Thoracic aorta (tissue), 2 donors: ENCODE measurements at places on chromosomes 2 and 18.

- DNase-seq, result no peak
These were observed 13.1 kb upstream of the MLPH start for GRCh38 chr2:237473878-237474441.

DNA sequence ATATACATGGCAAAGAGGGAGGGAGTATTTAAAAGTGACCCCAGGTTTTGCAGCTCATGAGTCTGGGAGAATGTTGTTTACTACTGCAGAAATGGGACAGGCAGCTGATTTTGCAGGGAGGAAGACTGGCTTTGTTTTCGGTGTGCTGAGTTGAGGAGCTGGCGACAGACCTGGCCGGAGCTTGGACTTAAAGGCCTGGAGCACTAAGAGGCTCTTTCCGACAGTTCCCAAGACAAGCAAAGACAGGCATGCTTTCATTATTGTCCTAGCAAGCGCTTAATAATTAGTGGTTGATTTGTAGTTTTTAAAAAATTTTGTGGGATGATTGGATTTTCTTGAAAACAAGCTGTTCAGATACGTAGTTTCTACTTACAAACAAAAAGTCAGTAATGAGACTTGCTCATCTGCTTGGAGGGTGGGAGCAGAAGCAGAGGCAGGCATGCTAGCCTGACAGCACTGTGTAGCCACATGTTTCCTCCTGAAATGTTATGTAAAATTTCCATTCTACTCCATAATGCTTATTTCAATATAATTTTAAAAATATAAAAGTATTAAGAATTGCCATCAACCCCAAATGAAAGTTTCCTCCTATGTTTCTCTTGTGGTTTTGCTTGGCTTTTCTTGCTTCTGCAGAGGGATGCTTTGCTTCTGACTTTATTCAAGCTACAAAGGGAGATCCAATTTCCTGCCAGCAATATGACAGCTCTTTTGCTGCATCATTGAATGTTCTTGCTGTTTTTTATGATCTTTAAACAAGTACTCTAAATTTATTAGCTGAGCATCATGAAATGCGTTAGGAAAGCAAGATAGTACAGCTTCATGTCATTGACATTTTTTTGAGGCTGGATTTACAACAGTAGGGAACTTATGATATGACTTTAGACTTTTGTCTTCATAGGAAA, 75.8 kb downstream of the PHLPP1 start:
- DNase-seq, result no peak

GRCh38 chr2:230751062-230751461, 38.4 kb downstream of the CAB39 start:
- DNase-seq, result no peak

GRCh38 chr2:43484323-43484930, 111.4 kb downstream of the THADA start:
- no peak for DNase-seq

DNA sequence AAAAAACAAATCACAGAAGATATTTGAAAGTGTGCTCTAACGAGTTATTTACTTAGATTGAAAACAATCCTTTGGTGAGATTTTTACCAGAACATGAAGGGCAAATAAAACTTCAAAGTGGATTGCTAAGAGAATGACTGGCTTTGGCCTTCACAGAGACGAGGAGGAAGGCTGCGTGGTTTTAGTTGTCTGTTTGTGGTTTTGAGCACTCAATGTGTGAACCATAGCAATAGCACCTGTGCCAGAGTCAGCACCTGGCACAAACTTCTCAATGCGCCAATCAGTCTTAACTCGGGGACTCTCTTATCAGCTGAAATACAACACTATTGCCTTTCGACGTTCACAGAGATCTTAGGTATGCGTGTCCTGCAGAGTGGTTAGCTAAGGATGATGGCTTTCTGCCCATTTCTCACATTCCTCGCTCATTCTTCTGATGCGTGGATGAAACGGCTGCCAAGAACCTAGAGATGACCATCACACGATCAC, 70.0 kb downstream of the MBP start:
- no peak for DNase-seq

DNA sequence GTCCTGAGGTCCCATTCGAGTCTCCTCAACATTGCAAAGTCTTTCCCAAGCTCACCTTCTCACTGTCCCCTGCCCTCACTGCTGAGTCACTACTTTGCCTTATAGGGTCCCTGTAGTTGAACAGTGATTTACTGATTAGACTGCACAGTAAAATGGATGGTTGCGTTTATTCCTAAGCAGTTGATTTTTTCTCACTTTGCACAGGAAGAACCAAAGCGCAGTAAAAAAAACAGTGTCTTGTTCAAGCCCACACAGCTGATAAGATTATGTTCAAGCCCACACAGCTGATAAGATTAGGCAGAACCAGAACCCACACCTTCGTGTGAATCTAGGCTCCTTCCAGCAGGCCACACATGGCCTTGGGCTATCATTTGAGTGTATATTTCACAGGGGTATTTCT, 215.3 kb upstream of the COPS8 start:
- no peak for DNase-seq

GRCh38 chr2:25257032-25257552, 84.6 kb downstream of the DNMT3A start:
- DNase-seq, result no peak

- DNase-seq, result no peak
These were observed 85.3 kb upstream of the RANBP2 start for GRCh38 chr2:108634011-108634410.

DNA sequence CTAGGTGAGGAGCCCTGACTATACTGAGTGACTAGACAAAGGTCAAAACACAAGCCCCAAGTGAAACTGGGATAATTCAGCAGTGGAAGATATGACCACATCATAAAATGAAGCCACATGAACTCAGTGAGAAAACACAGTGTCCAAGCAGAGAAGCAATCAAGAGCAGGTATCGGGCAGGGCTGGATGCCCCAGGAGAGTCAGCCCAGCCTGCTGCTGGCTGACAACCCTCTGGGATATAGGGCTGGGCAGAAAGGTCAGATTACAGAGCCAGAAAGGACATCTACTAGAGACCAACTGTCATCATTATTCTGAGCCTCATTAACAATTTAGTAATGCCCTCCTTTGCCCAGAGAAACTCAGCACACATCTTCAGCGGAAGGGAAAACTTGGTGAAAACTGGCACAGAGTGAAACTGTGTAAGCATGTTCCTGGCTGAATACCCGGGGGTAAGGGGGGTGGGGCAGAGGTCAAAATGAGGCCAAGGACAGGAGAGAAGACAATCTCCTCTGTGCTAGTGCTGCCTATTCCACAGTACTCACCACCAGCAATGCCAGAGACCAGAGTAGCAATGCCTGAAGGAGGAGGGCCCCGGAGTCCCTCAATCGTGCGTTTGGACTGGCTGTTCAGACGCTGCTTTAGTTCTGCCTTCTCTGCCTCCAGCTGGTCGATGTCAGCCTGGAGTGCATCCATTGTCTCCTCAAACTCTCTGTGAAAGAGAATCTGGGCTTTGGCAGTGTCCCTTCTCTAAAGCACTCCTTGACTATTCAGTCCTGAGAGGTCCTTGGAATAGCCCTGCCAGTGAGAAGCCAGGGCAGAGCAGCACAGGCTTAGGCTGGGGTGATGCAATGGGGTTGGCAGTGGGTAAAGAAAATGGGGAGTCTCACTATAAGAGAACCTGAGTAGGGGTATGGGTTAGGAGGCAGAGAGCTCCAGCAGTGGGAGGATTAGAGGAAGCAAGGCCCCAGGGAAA, 15.3 kb downstream of the DCTN1 start:
- DNase-seq, result no peak

DNA sequence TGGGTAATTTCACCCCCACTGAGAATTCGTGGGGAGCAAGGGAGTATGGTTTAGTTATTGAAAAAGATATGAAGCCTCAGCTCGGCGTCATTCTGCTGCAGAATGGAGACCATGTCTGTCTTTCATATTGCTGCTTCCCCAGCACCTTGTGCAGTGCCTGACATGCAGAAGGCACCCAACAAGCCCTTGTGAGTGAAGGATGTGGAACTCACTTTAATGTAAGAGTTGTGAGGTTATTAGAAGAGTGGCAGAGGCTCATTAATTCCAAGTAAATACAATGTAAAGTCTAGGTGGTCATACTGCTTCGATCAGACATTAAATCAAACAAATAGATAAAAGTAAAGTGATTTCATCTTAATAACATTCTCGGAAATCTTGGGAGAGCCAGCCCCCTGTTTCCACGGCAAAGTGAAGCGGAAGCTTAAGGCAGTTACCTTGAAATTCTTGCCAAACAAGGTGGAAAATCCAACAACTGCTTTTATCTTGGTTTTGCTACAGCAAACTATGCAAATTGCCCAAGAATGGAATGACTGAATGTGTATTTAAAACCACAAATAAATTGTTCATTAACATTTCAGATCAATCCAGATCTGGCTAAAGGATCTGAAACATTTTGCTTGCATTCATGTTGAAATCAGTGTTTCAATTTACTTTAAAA, 9.6 kb downstream of the CFAP221 start:
- no peak for DNase-seq

DNA sequence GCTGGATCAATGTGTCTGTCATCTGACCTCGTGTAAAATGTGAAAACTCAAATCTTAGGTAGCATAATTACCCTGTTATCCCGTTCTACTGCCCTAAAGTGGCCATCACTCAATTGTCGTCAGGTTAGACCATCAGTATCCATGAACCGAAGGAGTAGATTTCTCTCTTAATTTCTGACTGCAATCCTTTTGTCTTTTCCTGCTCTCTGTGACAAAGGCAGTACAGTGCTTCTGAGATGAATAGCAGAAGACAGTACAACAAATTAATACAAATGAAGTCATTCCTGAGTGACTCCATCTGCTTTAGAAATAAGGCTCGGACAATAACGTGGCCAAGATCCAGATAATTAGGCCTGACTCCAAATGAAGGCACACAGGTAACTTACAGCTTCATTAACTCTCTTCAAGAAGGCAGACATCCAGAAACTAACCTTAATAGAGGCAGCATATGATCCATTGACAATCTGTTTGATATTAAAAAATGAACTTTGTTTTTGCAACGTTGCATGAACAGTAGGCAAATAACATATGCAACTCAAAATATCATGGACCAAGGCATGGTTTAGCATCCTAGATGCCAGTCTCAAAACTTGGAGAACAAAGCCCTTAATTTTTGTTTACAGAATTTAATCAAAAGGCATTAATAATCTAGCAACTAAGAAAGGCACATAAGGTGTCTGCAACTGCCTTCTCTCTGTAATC, 96.7 kb upstream of the CDH20 start:
- no peak for DNase-seq

GRCh38 chr2:128491692-128492244, 173.1 kb upstream of the HS6ST1 start:
- no peak for DNase-seq

DNA sequence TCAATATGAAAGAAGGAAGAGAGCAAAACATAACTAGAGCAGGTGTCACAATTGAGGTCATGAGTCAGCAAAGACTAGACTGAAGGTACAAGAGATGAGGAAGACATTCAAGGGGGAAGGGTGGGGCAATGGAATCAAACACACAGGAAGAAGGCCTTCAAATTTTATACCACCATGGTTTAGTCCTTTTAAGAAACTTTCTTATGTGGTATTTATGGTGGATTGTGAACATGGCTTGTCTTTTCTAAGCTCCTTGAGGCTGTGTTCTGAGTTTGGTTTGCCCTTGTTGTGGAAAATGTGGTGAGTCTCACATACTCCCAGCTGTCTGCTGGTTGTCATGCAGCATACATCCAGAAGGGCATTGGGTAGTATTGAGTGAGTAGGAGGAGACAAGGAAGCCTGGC, 62.1 kb downstream of the NABP1 start:
- DNase-seq, result no peak

- no peak for DNase-seq
These were observed 54.9 kb downstream of the MGAT5 start for GRCh38 chr2:134308474-134309385.

GRCh38 chr2:101781326-101781725, 83.8 kb downstream of the MAP4K4 start:
- no peak for DNase-seq

GRCh38 chr2:44342854-44343253, 18.4 kb downstream of the PREPL start:
- no peak for DNase-seq

- DNase-seq, result no peak
These were observed 3.4 kb downstream of the PXDN start for GRCh38 chr2:1740716-1741589.

- DNase-seq, result no peak
These were observed 165.6 kb upstream of the NCKAP5 start for GRCh38 chr2:133733901-133734255.

DNA sequence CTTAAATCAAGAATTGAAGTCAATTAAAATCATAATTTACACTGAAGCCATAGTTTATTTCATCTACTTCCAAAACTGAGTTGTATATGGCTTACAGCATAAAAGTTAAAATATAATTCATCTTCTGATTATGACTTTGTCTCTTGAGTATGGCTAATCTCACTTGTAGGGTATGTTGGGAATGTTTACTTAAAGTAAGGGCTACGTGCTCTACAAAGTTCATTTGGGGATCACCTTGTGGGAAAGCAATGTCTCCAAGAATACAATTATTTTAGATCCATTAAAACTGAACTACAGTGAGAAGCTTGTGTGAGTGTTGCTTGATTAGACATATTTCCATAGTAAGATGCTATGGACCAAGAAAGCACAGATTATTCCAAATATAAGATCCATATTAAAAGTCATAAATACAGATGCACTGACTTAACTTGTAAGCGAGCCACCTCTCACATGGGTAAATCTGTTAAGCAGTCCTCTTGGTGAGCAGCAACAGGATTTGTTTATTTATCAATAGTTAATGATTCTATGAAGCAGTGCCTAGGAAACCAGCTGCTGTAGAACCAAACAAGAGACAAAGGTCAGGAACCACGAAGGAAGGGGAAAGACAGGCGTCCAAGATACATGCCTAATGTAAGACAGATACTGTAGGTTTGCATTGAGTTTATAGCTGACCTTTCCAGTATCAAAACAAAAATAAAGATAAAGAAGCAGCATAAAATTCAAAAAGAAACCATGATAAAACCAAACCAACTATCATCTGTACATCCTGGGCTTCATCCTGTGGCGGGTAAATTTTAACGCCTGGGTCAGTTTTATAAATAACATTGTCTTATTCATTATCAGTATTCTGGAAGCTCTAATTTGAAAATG, 24.8 kb downstream of the DSG4 start:
- no peak for DNase-seq

- DNase-seq, result no peak
These were observed 1.1 kb upstream of the SEH1L start for GRCh38 chr18:12946549-12947284.

DNA sequence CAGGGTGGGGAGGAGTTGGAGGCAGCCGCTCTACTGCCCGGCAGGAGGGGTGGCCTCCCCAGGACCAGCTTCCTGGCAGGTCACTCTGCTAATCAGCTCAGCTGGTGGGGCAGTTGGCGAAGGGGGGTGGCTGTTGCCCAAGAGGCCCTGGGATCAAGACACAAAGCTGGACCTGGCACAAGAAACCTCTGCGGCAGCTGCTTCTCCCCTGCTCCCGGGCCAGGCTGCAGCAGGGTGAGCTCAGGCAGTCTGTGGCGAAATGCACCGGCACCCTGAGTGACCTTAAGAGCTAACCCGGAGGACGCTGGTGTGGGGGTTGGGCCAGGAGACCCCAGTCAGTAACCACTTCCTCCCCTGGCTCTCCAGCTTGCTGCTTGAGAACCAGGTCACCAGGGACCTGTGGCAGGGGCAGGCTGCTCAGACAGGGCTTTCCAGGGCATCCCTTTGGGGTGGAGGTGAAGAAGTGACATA, 31.1 kb downstream of the TOGARAM2 start:
- no peak for DNase-seq
